Pons (tissue), 1 donor: ENCODE measurements at places on chromosomes 1 and 21.

DNA sequence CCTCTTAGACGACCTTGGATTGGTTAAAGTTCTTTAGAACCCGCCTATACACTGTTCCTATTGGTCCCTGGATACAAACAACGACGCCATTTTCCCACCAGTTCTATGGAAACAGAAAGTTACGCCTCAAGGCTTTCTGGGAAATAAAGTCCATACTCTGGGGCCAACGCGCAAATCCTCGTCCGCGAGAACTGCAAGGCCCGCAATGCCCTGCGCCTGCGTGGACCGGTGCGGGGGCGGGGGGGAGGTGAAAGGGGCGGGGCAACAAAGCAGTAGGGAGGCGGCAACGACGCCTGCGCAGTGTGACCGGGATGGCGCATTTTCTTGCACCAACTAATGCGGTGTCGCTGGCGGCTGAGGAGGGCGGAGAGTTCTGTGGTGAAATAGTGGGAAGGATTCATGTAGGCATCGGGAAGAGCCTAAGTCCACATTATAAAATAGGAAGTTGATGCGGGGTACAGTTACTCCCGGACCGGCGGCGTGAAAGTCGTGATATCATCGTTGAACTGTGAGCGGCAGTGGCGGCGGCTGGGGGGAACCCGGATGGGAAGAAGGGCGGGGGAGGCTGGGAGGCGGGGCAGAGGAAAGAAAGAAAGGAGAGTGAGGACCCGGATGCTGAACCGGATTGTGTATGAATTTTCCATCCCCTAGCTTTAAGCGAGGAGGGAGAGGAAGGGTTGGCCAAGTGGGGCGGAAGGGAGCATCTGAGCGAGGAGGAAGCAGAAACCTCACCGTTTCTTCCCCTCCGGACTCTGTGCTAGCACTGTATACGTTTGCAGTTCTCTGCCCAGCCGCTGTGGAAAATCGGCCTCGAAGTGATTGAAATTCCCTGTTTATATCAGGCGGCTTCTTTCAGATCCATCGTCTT is at the start of gene GGPS1:
Gene GGPS1 (plus strand): TSS at position 300 of the 868 bp plus-strand sequence. CDS start 6,695 bp downstream, outside the sequence.
- peak; percentile 100 for DNase-seq

DNA sequence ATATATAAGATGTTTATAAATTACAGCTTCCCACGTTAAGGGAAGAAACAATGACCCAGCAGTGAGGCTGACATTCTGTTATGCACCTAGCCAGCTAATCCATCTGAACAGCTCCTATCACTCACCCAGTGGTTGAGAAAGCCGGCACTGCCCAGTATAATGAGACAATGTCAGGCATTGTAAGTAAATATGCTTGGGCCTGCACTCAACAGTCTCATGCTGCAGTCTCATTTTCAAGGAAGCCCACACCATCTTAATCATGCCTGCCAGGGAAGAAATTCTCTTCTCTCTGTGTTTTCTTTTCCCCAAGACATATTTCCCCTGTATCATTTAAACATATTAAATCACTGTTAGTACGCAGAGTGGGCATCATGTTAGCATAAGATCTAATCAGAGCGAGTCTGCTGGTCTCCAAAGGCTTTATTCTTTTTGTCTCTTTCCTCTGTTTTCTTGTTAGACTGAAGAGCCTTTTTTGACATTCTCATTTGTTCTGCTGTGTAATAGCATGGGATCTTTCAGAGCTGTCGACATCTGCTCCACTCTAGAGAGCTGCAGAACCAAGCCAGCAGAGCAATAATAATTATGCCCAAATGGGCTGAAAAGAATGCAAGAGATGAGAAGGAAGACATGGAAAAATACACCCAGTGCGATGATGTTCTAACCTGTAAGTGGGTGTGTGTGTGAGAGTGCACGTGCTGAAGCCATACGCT is 67.6 kb upstream of the SLC22A15 start:
- DNase-seq: peak; percentile 90

GRCh38 chr1:58284225-58284510 is 262.4 kb downstream of the OMA1 start:
- no peak for DNase-seq

- DNase-seq: no peak
Measured at GRCh38 chr1:219324629-219325367, 151.1 kb downstream of the LYPLAL1 start.

DNA sequence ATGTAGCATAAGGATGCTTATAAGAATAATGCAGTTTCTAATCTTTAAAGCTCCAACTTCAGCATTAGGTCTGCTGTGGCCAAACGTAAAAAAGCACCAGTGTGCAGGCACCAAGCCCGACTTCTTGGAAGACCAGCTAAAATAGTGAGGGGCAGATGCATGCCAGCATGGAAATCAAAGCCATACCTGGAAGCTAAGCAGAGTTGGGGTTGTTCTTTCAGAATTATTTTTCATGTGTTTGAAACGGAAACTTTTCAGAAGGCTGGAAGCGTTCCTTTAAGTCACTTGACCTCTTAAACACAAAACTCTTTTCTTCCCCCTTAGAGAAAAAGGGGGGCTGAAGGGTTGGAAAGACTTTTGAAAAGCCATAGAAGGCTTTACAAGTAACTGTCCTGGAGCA is 329.2 kb upstream of the C1orf87 start:
- peak; percentile 25 for DNase-seq

DNA sequence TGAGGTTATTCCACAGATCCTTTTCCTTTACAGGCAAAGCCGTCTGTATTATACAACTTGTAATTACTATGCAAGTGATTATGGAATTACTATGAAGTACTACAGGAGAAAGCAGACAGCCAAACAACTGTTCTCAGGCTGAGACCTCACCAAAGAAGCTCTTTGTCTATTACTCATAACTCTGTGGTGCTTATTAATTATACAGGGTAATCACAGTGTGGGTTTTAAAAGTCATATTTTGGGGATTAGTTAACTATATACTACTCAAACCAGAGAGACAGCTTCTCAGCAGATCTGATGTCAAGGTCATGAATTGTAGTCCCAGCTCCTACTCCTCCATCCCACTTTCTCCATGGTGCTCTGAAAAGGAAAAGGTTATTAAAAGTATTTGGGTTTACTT is 49.6 kb downstream of the CTTNBP2NL start:
- no peak for DNase-seq

- no peak for DNase-seq
Measured at GRCh38 chr1:188769181-188769580, 1708.5 kb downstream of the BRINP3 start.

DNA sequence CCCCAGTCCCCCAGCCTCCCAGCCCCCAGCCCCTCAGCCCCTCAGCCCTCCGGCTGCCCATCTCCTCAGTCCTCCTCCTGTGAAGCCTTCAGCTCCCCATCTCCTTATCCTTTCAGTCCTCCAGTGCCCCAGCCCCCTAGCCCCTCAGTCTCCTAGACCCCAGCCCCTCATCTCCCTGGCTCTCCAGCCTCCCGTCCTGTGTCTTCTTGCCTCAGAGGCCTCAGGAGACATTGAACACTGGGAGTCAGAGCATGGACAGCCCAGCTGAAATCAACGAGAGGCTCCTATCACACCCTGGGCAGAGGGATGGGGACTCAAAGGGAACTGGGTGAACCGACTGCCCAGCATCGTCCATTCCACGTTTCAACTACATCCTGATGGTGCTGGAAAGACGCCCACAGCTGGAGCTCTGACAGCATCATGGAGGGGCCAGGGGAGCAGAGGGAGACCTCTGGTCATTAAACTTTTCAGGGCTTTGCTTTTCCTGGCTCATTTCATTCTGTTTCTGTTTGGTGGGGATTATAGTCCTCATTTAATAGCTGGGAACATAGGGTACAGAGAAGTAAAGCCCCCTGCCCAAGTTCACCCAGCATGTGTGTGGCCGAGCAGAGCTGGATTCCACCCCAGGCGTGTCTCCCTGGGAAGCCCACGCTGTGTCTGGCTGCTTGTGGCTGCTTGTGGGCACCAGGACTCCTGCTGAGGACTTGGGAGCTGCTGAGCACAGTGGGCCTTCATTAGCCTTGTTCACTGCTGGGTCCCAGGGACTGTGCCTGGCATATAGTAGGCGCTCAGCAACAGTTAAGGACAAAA is 396.7 kb downstream of the PTPRU start:
- no peak for DNase-seq

DNA sequence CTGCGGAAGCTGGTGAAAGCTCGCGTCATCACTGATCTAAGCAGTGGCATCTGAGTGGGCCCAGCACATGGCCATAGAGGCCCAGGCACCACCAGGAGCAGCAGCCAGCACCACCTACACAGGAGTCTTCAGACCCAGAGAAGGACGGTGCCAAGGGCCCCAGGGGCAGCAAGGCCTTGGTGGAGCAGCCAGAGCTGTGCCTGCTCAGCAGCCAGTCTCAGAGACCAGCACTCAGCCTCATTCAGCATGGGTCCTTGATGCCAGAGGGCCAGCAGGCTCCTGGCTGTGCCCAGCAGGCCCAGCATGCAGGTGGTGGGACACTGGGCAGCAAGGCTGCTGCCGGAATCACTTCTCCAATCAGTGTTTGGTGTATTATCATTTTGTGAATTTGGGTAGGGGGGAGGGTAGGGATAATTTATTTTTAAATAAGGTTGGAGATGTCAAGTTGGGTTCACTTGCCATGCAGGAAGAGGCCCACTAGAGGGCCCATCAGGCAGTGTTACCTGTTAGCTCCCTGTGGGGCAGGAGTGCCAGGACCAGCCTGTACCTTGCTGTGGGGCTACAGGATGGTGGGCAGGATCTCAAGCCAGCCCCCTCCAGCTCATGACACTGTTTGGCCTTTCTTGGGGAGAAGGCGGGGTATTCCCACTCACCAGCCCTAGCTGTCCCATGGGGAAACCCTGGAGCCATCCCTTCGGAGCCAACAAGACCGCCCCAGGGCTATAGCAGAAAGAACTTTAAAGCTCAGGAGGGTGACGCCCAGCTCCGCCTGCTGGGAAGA is 3.2 kb upstream of the ARTN start:
- no peak for DNase-seq

GRCh38 chr1:226826479-226827261 is 43.7 kb upstream of the PSEN2 start:
- no peak for DNase-seq

DNA sequence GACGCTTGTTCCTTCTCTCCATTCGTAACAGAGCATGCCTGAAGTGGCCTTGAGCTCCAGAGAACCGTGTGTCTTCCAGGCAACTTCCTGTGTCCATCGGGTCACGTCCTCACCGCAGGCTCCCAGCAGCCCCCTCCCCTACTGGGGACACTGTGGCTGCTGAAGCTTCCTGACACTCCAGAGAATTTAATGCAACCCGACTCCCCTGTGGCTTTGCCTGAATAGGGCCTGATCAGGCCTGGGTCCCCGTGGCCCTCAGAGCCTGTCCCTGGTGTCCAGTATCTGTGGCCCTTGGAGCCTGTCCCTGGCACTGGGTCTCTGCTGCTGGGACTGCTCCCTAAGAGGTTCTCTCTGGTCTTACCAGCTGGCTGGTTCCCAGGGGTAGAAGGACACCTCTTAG is 219.7 kb upstream of the VAMP3 start:
- DNase-seq: no peak

- peak; percentile 66 for DNase-seq
Measured at GRCh38 chr1:8424539-8425116, 106.7 kb downstream of the SLC45A1 start.
